ENCODE measurements at places on chromosomes 3 and 15.

DNA sequence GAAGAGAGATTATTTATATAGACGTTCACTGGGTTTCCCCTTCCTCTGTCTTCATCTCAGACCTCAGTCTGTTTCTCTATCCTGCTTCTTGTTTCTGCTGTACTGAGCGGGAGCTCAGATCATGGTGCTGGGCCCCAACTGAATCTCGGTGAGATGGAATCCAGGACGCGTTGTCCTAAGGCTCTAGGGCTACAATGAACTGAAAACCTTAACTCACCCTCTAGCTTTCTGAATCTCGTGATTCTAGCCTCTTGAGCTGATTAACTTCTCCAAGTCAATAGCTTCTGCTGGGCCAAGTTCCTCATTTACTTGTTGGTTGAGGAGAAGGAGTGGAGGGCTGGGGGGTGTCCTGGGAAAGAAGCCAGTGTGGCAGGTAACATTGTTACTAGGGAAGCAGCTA lies 32.7 kb upstream of the MAP3K13 start:
- peak; percentile 22 for DNase-seq

GRCh38 chr15:65337436-65338070 lies 33.1 kb downstream of the RNU5B-1 start:
- DNase-seq: no peak

DNA sequence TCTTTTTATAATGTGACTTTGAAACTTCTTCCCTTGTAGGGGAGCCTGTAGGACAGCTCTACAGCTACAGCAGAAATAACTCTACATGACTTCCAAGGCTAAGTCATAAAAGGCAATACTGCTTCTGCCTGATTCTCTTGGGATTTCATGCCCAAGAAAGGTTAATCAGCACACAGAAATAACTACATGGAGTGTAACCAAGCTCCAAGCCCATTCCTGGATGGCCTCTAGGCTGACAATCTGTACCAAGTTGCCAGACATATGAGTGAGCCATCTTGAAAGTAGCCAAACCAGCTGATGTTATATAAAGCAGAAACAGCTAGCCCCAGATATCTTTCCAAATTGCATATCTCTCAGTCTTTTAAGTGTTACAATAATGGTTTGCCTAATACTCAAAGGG lies 75.8 kb upstream of the OSTN start:
- no peak for DNase-seq

DNA sequence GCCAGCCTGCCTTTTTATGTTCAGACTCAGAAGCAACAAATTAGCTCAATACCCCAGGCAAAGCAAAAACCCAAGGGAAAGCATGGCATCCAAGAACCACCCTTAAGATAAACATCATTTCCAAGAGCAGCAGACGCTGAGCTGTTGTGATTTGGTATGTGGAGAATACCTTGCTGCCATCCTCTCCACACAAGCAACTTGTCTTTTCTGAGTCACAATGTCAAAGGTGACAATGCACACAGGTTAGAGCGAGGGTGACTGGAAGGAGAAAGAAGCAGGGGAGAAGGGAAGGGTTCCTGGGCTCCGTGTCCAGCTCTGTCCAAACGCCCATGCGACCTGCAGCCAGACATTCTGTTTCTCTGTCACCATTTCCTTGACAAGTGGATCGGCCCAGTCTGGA lies 6.0 kb downstream of the PCSK6 start:
- DNase-seq: no peak

DNA sequence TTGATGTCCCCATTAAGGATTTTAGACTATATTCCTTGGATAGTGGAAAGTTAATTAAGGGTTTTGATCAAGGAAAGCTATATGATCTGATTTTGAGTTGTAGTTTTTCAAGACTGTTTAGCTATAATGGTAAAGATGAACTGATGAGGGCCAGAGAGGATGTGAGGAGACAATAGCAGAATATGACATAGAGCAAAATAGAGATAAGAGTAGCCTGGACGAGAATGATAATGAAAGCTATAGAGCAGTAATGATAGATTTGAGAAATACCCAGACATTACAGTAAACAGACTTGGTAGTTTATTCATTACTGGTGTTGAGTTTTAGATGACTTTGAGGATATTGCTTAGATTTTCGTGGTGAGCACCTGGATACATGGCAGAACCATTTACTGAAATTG lies 3.8 kb downstream of the SUCNR1 start:
- DNase-seq: no peak

GRCh38 chr3:195802795-195803194 lies 8.9 kb downstream of the MUC4 start:
- DNase-seq: no peak

DNA sequence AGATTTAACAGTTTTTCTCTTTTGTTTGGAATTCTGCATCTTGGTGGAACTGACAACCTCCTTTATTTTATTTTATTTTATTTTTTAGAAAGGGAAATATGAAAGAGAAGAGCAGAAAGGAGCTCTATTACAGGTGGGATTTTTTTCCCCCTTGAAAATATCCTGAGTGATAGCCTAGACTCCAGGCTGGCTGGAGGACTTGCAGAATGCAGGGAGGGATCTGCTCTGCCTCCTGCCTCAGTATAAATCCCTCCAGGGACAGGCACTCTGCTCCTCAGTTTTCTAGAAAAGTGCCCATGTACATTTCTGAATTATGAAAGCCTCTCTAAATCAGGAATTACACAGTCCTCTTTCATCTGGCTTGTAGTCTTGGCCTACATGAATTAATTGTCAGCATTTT lies 173.7 kb downstream of the TMEM108 start:
- DNase-seq: no peak

DNA sequence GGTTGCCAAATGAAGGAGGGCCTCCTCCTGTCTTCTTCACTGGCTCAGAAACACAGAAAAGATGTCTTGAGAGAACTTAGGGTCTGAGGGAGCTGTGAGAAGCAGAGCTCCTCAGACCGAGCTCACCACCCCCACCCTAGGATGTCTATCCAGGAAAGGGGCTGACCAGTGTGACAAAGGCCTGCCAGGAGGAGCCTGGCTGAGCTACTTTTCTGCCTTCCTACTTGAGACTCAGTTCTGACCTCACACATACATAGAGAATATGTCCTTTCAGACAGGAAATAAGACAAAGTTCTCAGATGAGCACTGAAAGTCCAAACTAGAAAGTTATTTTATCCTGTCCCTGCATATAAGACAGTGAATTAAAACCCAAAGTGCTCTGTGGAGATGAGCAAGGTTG lies 54.5 kb downstream of the KIF9 start:
- no peak for DNase-seq

GRCh38 chr3:71681224-71681668 lies 44.0 kb downstream of the EIF4E3 start:
- peak; percentile 88 for DNase-seq

DNA sequence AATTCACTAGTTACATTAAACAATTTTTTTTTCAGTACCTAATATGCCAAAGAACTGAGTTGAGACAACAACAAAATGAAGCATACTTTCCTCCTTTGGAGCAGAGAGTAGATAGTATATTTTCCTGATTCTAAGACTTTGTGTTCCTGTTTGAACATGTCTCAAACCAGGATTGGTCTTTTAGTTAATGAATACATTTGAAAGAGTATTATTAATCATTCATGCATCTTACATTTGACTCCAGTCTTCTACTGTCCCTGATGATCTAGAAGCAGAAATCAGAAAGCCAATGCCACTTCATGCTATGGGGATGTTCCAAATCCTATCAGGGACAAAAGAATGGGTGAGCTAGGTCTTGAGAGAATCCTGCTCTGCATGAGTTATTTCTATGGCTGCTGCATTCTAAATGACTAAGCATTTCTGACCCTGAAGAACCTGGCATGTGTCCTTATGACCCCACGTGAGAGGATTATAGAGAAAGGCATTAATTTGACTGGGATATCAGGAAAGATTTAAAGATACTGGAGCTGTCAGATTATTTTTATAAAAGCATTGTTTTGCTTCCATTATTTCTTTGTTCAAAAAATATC lies 32.9 kb upstream of the MBNL1 start:
- DNase-seq: no peak

Measured in Ammon's horn (tissue), 1 donor.